ENCODE measurements at places on chromosomes 11 and 22.

GRCh38 chr11:95453616-95454171, 222.7 kb upstream of the SESN3 start:
- no peak for DNase-seq

DNA sequence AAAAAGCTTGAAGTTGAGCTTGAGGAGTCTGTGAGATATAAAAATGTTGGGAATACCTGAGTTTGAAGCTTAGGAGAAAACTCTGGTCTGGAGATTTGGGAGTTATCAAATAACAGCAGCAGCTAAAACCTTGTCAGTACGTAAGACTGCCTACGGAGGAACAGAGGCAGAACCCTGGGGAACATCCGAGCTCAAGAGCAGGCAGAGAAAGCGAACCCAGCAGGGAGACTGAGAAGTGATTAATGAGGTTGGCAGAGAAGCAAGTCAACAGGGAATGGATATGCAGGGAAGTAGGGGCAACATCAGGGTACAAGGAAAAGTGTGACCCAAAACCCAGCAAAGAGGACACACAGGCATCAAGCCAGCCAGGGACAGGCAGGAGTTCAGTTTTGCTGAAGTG, 12.6 kb upstream of the MTFP1 start:
- DNase-seq, result no peak

- no peak for DNase-seq
Observed at GRCh38 chr11:68113986-68114385, 7.2 kb downstream of the CHKA start.

DNA sequence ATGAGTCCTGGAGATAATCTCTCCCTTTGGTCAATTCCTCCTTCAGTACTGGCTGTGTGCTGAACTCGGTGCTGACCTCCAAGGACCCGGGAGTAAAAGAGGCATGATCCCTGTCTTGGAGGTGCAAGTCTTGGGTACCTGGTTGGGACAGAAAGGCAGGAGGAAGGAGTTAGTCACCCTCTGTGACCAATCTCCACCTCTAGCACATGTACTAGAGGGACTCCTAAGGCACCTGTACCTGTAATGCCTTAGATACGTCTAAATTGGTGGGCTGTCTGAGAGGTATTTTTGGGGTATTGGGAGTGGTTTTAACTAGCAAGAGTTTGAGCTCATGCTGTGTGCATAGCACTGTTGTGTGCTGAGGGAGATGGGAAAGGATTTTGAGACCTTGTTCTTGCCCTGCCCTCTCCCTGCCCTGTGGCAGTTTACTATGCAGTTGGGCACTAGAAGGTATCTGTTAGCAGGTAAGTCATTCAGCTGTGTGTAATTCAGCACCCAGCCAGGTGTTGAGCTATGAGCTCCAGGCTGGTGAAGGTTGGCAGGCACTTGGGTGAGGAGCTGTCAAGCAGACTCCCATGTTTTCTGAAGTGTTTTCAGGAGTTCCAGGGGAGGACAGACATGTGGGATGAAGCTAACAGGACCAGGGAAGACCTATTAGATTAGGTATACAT, 2.5 kb downstream of the PANX1 start:
- DNase-seq, result no peak

DNA sequence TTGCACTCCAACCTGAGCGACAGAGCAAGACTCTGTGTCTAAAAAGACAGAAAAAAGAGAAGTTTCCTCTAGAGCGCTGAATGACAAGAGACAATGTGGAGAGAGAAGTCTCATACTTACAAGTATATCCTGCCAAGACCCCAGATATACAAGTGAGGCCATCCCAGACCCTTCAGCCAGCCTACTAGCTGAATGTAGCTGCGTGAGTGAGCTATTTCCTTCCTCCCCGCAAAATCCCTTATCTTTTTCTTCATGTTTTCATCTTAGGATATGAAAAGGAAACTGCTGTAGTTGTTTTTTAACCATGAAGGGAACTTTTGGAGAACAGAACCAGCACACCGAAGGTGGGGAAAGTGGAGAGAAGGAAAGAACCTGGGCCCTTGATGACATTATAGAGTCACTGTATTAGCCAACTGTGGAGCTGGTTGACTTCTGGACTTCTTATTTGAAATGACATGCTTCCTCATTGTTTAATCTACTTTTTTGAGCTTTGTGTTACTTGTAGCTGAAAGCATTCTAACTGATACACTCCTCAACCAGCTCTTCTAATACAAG, 4.4 kb upstream of the DDX17 start:
- no peak for DNase-seq

DNA sequence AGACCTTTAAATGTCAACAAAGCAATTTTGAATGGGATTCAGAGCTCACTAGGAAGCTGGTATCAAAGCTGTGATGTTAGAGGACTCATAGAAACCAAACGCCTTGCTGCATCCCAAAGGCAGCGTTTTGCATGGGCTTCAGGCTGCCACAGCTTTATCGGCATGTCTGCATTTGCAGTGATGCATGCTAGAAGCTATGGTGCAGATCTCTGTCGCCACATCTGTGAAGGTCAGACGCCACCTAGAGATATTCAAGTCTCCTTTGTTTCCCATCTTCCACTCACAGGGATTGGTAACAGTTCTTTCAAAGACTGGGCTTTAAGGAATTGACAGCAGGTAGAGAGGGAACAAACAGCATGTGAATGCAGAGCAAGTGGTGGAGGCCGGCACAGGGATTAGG, 47.8 kb downstream of the NTM start:
- no peak for DNase-seq

GRCh38 chr11:118615282-118615975, 8.0 kb downstream of the PHLDB1 start:
- no peak for DNase-seq

GRCh38 chr11:111766834-111767142, 599 bp upstream of the PPP2R1B start:
- no peak for DNase-seq

DNA sequence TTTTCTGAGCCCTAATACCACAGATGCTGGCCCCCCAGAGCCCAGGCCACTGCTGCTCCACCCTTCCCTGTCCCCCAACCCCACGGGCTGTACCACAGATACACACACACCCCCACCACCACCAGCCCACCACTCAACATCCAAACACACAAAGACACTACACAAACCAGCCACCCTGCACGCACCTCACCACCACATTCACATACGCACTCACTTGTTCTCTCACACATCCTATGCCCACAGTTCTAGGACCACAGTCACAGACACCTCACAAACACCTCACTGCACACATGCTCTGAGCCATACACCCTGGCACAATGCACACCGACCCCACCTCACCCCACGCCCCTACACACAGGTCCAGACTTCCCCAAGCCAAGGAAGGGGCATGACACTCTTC, 22.5 kb upstream of the OAF start:
- no peak for DNase-seq

GRCh38 chr11:1090600-1091331, 16.1 kb downstream of the MUC2 start:
- DNase-seq, result no peak

DNA sequence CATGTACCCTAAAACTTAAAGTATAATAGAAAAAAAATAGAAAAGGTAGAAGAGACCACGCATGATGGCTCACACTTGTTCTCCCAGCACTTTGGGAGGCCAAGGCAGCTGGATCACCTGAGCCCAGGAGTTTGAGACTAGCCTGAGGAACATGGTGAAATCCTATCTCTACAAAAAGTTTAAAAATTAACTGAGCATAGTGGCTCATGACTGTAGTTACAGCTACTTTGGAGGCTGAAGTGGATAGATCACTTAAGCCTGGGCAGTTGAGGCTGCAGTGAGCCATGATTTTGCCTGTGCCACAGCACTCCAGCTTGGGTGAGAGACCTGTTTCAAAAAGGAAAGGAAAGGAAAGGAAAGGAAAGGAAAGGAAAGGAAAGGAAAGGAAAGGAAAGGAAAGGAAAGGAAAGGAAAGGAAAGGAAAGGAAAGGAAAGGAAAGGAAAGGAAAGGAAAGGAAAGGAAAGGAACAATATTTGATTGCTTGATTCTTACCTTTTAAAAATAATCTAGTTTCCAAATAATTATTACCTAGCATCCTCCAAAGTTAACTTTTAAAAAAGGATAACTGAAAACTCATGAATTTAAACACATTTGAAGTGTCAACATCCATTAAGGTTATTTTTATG, 99.9 kb upstream of the PAX6 start:
- no peak for DNase-seq

- no peak for DNase-seq
Observed at GRCh38 chr11:12272821-12273617, 104.4 kb upstream of the PARVA start.

- DNase-seq, result no peak
Observed at GRCh38 chr22:45254388-45254787, 13.7 kb upstream of the KIAA0930 start.

DNA sequence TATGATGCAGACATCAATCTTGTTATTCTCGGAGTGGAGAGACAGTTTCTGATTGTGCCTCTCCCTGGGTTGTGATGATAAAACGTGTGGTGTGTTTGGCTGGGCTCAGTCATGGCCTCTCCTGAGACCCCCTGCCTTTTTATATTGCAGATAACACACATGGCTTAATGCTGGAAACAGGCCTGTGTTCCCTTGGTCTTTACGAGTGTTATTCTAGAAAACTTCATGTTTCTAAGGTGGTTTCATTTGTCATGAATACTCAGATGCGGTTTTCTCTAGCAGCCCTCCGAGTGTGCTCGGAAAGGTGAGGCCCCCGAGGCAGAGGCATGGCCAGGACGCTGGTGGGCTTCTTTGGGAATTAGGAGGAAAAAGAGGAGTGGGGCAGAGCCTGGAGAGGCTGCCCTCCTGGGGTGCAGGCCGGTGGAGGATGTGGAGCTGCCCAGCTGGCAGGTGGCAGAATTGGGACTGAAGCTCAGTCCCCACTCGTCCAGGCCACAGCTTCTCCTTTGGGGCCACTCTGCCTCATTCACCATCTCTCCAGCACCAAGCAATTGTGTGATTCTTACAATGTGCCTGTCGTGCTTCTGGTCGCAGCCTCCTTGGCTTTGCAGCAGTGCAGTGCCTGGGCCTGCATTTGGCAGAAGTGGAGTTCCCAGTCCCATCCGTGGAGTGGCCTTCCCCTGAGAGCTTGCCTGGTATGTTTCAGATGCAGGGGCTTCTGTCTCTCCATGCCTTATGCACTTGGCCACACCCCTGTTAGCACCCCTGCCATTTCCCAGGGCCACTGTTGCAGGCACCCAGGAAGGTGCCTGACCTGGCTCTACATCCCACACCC, 309.6 kb downstream of the TBC1D22A start:
- DNase-seq, result no peak

DNA sequence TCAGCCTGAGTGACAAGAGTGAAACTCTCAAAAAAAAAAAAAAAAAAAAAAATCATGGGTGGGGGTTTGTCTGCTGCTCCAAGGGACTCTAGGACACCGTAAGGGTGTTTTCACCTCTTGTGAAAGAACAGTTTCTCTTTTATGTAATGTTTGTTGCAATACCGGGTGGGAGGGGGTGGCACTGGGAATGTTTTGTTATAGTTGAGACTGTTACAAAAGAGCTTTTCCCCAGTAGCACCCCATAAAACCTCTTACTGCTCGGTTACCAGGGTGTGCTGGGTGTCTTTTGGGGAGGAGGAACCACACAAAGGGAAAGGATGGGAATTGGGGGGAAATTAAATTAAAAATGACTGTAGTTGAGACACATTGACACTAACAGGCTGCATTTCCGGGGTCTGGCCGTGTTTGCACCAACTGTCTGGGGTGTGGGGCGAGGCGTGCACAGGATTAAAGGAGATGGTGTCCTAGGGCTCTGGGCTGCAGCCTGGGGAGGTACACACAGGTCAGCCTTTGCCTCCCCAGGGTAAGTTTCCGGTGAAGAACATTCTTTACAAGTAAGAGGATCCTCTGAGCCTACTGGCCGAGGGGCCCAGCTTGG, 1.6 kb downstream of the NFAM1 start:
- no peak for DNase-seq

DNA sequence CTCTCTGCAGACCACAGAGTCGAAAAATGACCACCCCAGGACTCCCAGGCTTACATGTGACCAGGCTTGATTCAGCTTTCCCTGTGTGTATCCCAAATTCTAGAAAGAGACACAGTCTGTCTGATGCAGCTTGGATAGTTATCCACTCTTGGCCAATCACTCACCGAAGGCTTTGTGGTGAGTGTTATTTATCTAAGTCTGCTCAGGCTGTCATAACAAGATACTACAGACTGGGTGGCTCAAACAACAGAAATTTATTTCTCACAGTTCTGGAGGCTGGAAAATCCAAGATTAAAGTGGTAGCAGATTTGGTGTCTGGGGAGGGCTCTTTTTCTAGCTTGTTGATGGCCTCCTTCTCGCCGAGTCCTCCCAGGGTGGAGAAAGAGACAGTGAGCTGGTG, 63.2 kb downstream of the ZBTB16 start:
- DNase-seq, result no peak

- DNase-seq, result no peak
Observed at GRCh38 chr11:13297917-13298356, 20.3 kb downstream of the BMAL1 start.

DNA sequence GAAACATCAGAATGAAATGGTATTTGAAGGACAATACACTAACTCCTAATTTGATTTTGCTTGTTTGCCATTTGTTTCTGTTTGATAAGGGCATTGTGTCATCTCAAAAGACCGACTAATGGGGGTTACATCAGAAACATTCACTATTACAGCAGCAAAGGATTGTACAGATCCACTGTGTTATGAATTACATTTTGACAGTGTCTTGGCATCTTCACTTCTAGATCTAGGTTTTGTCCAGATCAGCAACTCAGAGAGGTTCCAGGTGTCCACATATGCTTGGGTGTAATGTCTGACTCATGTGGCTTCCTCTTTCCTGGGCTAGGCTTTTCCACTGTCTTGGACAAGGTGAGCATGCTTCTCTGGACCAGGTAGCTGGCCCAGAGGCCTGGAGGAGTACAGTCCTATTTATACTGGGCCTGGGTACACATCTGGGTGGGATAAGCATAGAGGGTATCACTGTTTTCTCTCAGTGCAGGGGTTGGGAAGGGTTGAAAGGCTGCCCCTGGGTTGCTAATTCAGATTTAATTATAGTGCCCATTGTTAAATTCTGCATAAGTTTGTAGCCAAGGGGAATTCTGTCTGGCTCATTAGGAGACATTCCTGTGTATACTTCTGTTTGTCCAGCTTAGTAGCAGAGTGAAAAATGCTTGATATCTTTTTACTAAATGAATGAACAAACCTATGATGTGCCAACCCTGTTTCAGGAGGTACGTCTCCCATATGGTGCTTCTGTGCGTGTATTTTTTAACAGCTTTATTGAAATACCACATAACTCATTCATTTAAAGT, 23.8 kb downstream of the DDI1 start:
- no peak for DNase-seq

- no peak for DNase-seq
Observed at GRCh38 chr11:69210310-69211035, 54.7 kb downstream of the SMIM38 start.
